T-cell (primary cell): ENCODE measurements at places on chromosomes 2 and 18. TPM values are rescaled to one million over a fixed set of nuclear protein-coding genes. Genes with fewer than 3 reads are reported as not detected.

- H3K27me3 ChIP-seq, result no peaks in the 10 kb centered on the region
- no peak overlapping the region for H3K4me3 ChIP-seq
- no peak overlapping the region for H3K27ac ChIP-seq
- no peaks in the 10 kb centered on the region for H3K36me3 ChIP-seq
- no peak for DNase-seq
Measured at GRCh38 chr2:68861330-68861729, 9.9 kb downstream of the BMP10 start.

DNA sequence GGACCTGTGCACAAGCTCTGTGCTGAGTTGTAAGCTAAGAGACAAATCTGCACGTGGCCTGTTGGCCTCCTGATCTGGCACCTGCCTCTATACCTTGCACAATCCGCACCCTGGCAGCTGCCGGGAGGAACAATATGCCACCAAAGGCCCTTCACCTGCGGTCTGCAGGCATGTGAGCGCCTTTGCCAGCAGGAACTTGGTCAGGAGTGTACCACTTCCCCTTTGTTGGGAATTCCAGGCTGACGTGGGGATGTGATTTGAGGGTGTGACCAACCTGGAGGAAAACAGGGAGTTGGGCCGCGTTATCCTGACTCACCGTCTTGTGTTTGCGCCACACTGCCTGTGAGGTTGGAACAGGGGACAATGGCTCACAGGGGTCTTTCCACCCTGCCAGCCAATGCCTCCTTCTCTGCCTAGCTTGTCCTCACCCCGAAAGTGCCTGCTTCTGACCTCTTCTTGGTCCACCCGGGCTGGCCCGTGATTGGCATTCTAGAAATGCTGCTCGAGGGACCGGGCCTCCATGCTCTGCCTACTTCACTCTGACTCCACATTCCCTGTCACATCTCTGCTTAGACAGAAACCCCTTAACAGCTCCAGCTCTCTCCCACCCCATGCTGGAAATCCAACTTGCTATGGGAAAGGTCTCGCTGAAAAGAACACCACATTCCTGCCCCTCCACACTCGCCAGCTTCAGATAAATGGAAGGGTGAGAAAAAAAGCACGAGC, 67.1 kb upstream of the MAP4K4 start:
- no peak for DNase-seq
- H3K4me3 ChIP-seq, result no peak overlapping the region
- H3K27ac ChIP-seq, result no peak overlapping the region
- H3K36me3 ChIP-seq, result no peaks in the 10 kb centered on the region
- H3K4me1 ChIP-seq, result no peaks in the 10 kb centered on the region

DNA sequence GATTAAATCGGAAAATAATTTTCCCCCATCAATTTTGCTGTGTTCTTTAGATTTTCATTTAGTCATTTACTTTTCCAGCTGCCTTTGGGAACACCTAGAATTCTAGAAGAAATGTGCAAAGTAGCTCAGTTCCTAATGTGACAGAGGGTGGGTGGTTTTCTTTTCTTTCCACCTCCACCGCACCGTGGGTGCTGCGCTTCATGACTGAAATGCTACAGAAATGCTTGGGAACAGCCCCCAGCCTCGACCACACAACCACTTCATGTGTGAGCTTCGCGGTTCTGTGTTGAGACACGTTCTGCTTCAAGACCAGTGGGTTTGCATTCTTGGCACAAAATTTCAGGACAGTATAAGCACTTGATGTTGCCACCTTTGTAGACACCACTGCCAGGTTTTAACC, 30.9 kb downstream of the E2F6 start:
- no peak overlapping the region for H3K27ac ChIP-seq
- no peaks in the 10 kb centered on the region for H3K36me3 ChIP-seq
- H3K4me1 ChIP-seq, result no peaks in the 10 kb centered on the region
- no peaks in the 10 kb centered on the region for H3K27me3 ChIP-seq
- DNase-seq, result no peak

DNA sequence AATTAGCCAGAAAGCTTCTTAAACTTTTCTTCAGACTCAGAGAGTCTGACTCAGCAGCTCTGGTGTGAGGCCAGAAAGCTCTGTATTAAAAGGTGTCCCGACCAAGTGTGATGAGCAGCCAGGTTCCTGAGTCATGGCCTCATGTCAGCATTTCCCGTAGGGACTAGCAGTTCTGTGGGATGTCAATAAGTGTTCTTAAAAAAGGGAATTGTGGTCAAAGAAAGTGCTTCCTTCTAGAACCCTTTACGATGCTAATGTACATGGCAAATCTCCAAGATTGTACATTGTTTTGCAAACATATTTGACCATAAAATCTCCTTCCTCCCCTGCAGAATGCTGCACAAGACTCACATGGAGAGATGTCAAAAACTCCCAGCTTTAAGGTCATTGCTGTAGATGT, 80.1 kb downstream of the PLA2R1 start:
- DNase-seq, result no peak
- H3K27ac ChIP-seq, result no peak overlapping the region
- no peaks in the 10 kb centered on the region for H3K27me3 ChIP-seq

The CNTNAP5 gene
- total RNA-seq, result not detected

The PAX3 gene
- total RNA-seq, result not detected

DNA sequence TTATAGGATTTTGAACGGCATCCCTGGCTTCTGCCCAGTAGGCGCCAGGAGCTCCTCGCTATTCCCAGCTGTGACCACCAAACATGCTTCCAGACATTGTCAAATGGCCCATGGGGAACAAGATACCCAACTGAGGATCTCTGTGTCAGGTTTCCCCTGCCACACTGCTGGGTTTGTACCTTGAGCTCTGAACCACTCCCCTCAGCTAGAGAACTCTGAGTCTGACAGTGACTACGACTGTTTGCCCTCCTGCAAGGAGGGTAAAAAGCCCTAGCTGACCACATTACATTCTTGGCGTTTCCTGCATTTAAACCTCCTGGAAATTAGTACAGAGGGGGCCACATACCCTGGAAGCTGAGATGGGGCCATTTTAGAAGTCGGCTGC, 12.4 kb downstream of the LRRFIP1 start:
- H3K36me3 ChIP-seq, result no peaks in the 10 kb centered on the region
- H3K27me3 ChIP-seq, result no peaks in the 10 kb centered on the region
- no peak for DNase-seq
- H3K4me3 ChIP-seq, result no peak overlapping the region
- H3K27ac ChIP-seq, result no peak overlapping the region

The OTOS gene
- total RNA-seq, result not detected
